ENCODE measurements at places on chromosomes 16 and 17.

- no peak for DNase-seq
These were observed 26.2 kb upstream of the KIFC3 start for GRCh38 chr16:57828272-57829161.

DNA sequence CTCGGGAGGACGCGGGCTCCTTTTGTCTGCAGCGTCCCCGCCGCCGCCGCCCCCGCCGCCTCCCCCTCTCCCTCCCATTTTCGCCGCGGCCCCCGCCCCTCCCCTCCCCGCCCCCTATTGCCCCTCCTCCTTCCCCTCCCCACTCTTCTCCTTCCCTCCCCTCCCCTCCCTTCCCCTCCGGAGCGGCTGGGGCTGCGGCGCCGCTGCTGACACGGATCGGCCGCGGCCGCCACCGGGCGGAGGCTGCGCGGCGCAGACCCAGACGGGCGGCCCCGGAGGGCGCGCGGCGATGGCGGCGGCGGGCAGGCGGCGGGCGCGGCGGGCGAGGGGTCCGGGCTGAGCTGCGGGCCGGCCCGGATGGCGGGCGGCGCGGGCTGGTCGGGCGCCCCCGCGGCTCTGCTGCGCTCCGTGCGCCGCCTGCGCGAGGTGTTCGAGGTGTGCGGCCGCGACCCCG lies at the start of gene RAB11FIP4:
RAB11FIP4 (plus strand) TSS at position 180 of the 454 bp plus-strand sequence; CDS start at position 358, 178 bp downstream.
- DNase-seq: no peak

DNA sequence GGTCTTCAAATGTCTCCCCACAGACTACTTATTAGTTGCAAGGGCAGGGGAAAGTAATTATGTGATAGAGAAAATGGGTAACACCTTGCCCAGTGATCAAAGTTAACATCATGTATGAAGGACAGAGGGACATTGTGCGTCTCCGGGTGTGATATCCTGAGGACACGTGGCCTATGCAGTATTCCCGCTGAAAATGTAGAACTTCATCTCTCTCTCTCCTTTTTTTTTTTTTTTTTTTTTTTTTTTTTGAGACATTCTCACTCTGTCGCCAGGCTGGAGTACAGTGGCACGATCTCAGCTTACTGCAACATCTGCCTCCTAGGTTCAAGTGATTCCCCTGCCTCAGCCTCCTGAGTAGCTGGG lies 7.9 kb upstream of the CUEDC1 start:
- DNase-seq: no peak

DNA sequence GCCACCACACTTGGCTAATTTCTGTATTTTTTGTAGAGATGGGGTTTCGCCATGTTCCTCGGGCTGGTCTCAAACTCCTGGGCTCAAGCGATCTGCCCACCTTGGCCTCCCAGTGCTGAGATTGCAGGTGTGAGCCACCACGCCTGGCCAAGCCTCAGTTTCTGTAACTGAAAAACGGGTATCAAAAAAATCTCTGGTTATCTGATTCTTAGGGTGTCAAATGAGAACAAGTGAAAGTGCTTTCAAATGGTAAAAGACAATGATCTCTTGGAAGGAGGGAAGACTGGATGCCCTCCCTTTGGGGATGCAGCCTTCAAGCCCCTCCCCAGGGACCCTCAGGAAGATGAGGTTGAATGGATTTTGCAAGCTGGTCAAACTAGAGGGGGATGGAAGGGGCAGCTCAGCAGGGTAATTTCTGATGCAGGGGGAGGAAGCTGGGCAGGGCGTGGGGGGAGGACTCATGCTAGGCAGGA lies 22.3 kb downstream of the ARHGAP23 start:
- DNase-seq: no peak

DNA sequence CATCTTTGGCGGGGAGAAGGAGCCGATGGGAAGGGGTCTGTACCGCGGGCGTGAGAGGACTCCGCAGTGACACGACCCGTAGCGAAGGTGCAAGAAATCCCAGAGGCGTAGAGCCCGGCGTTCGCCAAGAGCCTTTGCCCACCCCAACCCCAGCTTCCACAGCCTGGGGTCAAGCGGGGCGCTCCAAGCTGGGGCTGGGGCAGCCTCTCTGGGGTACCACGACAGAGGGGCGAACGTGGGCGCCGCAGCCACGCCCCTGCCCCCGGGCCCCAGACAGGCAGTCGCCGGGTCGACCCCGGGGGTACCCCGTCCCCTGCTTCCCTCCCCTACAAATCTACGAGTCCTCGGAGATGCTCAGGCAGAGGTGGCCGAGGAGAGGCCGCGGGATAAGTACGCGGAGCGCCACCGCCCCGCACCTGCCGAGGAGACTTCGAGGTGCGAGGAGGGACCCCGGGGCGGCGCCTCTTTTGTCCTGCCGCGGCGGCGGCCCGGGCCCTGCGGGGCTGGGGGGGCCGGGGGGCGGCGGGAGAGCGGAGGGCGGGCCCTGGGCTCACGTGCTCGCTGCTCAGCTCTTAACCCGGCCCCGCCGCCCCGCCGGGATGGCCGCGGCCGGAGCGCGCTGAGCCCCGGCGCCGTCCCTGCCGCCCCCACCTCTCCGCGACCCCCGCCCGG lies at the start of gene ADAM11:
ADAM11 (plus strand) TSS at position 575 of the 672 bp plus-strand sequence. CDS start 212 bp downstream, outside the sequence.
- no peak for DNase-seq

DNA sequence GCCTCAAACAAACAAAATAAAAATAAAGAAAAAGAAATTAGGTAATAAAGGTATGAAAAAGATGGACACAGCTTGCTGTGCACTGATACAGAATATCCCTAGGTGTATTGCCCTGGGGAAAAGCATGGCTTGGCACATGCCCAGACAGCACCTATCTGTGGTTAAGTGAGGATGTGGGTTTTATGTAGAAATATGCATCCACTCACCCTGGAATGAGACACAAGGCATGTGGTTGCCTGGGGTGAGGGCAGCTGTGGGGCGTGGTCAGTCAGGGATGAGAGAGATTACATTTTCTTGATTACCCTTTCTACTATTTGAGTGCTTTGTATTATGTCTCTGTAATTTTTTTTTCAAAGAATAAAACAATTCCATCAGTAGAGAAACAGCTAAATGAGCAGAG lies 6.9 kb downstream of the PLLP start:
- DNase-seq: no peak

- no peak for DNase-seq
These were observed 29.3 kb upstream of the GSG1L start for GRCh38 chr16:28092721-28093384.

DNA sequence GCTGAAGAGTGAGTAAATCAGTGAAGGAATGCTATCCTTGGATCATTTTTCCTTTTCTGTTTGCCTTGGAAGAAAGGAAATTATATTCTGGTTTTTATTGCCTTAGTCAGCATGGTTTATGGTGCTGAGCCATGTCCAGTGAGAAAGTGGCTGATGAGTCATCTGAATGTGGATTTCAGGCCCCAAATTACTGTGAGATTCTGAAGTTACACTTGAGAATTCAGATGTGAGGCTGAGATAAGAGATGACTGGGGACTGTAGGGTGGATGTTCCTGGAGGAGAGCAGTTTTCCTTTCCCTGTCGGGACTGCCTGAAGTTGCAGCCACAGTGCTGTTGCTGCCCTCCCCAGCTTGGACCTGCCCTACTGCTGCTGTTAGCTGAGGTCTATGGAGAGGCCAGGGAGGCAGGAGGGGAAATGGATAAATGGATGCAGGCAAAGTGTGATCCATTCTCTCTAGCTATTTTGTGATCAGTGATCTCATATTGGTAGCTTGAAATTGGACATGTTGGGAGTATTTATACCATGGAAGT lies 4.2 kb upstream of the MAP3K14 start:
- DNase-seq: no peak

- DNase-seq: no peak
These were observed 20.2 kb downstream of the CBFA2T3 start for GRCh38 chr16:88956546-88957432.

GRCh38 chr16:80604600-80605355 lies 64.0 kb downstream of the DYNLRB2 start:
- DNase-seq: no peak
